NCI-H2171 (cell line): ENCODE measurements at places on chromosomes 13 and 19.

GRCh38 chr13:47418206-47418920, 521.5 kb upstream of the HTR2A start:
- DNase-seq, result no peak

DNA sequence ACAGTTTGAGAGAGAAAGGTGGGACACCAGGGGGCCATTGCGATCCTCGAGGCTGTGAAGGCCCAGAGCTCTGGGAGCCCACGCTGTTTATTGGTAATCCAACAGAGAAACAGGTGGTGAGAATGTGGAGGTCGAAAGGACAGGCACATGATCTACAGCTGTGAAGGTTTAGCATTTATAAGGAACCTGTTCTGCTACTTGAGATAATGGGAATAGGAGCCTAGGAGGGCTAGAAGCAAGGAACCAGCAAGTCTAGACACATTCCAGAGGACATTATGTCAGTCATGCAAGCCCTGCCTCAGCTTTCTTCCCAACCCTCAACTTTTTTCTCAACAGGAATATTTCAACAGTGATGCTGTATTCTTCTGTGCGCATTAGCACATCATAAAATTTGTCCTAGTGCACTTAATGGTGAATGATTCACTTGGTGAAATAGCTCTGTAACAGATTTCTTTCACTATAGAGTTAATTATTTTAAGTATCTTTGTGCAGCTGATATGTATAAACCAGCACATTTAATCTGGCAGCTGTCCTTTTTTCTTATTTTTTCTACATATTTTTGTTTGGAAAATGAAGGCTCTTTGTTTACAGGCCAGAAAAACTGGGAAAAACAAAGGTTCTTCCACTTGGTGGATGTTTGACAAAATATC, 25.4 kb downstream of the ZNF90 start:
- no peak for DNase-seq

GRCh38 chr19:5984600-5984999, 6.7 kb upstream of the RANBP3 start:
- no peak for DNase-seq

- DNase-seq, result no peak
These were observed at the start of gene CASP14 for GRCh38 chr19:15048885-15049541. Gene CASP14, plus strand, starts transcription at chr19:15049480. Its CDS starts 2,772 bp downstream, at chr19:15052252.

- no peak for DNase-seq
These were observed 343.7 kb upstream of the ARGLU1 start for GRCh38 chr13:106911627-106912026.

GRCh38 chr13:31224174-31224669, 24.4 kb downstream of the B3GLCT start:
- no peak for DNase-seq

- no peak for DNase-seq
These were observed 57.9 kb downstream of the SPACA7 start for GRCh38 chr13:112434032-112434431.

- DNase-seq, result no peak
These were observed 30.0 kb upstream of the ATP12A start for GRCh38 chr13:24650161-24650560.

DNA sequence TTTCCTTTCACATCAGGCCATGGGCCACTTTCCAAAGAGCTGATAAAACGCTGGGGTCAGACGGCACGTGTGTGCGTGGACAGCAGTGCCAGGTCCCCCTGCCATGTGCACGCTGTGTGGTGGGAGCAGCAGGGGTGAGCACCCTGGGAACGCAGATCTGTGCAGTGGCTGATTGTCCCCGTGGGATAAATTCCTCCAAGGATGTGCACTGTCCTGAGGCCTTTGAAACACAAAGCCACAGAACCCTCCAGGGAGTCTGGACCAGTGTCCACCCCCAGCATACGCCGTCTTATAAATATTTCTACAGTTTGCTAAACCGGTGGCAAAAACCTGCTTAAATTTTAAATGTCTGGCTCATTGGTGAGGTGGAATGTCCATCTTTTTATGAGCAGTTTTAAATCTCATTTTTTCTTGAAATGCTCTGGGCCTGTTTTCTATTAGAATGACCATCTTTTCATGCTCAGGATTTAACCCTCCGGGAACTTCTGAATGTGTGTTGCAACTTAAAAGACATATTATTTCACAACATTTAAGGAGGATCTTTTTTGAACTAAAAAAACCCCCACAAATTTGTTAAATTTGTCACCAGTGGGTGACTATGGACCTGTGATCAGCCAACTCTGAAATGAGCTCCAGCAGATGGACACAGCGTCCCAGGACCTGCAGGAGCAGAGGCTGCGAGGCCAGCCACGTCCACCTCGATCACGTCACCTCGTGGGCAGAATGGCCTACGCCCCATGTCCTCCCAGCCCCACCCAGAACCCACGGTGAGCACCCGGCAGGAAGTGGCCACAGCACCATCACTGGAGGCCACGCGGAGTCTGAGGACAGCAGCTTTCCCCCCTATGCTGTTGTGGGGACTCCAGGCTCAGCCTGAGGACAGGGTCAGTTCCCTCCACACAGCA, 68.6 kb downstream of the RASA3 start:
- DNase-seq, result no peak

DNA sequence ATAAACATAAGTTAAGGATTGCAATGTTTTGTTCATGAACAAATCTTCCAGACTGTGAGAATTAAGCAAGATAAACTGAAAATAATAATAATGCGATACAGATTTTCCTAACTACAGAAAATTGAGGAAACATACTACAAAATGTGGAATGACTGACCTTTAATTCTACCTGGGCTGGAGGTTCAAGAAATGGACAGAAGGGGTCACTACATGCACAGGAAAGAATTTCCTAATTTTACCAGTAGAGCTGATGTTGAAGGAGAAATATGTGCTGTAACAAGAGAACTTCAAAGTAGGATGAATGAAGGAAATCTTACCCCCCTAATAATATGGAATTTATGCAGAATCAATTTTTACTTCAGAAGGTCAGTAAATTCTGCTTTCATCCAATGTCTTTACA, 62.3 kb downstream of the ZNF627 start:
- no peak for DNase-seq

DNA sequence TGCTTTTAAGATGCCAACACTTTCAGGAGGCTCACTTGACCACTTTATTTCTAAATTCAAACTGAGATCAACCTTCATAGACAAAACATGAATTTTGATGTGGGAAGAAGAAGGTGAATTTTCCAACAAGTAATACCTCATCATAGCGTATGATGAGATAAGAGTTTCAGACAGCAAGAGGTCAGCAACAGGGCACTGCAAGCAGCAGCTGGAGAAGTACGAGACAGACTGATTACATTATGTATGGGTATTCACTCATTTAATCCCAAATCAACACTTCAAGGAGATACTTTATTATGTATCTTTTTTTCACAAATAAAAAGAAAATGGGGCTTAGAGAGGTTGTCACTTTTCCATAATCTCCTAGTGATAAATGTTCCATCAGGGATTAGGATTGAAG, 389.8 kb downstream of the TBC1D4 start:
- DNase-seq, result no peak

DNA sequence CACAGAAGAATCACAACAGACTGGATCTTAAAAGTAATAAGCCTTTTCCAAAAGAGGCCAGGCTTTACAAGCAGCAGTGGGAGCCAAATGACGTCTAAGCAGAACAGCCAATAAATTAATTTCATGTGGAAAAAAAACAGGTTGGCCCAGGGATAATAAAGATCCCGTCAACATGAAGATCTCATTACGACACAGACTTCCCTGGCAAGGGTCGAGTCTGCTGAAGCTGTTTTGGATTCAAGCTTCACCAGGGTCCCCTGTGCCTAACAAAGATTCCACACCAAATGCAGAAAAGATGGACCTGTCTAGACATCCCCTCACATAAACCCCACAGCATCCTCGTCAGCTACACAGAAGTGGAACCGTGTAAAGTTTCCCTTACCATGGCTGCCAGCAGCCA, 215.1 kb upstream of the ZNF507 start:
- no peak for DNase-seq
